NCI-H2107 (cell line): ENCODE measurements at places on chromosomes 13 and 19.

DNA sequence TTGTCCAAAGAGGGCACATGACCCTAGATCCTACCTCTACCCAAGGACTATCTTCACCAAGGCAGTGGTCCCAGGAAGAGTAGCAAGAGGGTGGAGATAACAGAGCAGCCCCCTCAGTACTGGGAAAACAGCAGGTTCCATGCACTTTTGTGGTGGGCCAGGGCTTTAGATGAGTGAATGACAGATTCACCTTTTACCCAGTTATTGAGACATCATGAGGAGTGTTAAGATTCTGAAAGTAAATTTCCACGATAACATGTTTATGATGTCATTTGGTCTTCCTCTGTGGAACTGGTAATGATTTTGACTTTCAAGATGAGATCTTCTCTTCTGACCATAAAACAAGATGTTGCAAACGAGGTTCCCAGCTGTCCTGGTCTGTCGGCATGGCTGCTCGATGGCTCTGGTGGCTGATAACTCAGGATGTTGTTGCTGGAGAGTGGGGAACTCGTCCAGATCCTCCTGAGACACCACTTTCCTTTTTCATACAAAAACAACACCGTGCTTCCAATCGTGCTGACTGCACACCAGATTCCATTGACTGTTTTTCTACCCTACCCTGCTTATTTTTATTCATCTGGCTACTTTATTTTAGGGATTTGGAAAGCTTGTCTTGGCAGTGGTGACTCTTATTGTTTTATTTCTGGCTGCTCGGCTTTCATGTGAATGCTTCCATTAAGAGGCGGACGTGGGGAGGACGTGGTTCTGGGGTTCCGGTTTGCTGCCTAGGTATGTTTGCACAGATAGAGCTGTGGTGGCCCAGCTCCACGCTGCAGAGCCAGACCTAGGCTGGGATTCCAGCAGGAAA, 88.5 kb downstream of the LRCH1 start:
- no peak for DNase-seq

GRCh38 chr13:92512852-92513251, 713.8 kb upstream of the GPC6 start:
- DNase-seq: no peak

DNA sequence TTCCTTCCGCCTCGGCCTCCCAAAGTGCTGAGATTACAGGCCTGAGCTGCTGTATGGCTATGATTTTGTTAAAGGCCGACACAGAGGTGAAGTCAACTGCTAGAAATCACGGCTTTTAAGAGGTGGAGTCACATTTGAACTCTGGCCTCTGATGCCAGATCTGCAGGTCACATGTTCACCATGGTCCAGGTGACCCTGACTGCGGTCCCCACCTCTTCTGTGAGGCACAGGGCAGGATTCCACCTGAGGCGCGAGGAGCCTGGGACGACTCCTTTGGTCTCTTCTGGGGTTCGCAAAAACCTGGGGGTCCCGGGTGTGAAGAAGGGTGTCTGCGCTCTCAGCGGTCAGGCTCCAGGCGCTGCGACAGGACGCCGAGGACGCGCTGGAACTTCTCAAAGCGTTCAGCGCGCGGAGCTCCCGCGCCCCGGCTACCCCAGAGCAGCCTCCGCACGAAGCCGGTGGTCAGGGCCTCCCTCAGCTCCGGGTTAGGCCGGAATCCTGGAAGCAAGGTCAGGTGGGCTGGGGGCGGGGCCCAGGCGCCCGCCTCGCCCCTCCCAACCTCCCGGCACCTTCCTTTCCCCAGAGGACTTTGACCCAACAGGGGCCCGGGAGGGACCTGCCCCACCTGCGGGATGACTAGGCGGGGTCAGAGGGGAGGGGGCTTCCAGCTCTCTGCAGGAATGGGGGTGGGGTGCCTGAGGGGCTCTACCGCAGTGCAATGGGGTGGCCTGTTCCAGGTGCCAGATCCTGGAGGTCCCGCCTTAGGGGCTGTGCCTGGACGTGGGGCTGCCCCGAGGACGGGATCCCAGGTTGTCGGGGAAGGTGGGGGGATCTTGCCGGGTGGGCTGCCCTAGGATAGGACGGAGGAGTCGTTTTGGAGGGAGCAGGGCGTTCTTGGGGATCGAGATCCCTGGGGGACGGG, 13.0 kb downstream of the TRIP10 start:
- DNase-seq: no peak

- no peak for DNase-seq
Measured at GRCh38 chr13:75635828-75636435, at the start of gene LMO7. Gene LMO7, plus strand, starts transcription at chr13:75636330. Its CDS starts 328 bp downstream, at chr13:75636658.

GRCh38 chr13:91181892-91182291, 165.6 kb upstream of the MIR17HG start:
- no peak for DNase-seq

DNA sequence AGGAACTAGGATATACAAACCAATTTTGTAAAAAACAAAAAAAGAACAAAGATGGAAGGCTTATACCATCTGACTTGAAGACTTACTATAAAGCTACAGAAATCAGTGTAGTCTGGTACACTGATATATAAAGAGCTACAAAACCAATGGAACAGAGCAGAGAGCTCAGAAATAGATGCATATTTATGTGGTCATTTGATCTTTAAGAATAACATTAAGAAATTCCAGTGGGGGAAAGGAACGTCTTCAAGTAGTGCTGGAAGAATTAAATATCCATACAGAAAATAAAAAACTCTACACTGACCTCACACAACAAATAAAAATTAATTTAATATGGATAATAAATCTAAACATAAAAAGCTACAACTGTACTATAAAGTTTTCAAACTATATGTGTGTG, 317.0 kb downstream of the ENOX1 start:
- no peak for DNase-seq

- DNase-seq: no peak
Measured at GRCh38 chr19:50718255-50719118, 1.1 kb downstream of the SHANK1 start.

- DNase-seq: no peak
Measured at GRCh38 chr19:43534816-43535761, 2.1 kb downstream of the ZNF575 start.

GRCh38 chr13:102138635-102139190, 263.1 kb downstream of the FGF14 start:
- no peak for DNase-seq

- no peak for DNase-seq
Measured at GRCh38 chr13:71089056-71089455, 777.9 kb downstream of the DACH1 start.

DNA sequence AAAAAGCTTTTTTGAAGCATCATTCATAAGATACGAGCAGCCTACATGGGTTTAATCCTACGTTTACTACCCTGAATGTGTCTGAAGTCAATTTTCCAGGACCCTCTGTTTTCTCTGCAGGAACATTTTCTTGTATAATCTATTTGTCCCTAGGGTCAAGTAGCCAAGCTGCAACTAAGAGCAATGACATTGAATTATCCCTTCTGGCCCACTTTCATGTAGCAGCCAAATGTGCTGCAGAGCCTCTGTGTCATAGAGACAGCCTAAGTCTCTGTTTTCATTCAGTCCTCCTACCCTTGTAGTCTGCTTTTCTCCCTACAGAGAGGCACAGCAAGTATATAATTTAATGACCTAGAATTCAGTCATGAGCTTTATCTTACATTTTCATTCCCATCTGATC, 82.1 kb downstream of the ZAR1L start:
- DNase-seq: no peak

DNA sequence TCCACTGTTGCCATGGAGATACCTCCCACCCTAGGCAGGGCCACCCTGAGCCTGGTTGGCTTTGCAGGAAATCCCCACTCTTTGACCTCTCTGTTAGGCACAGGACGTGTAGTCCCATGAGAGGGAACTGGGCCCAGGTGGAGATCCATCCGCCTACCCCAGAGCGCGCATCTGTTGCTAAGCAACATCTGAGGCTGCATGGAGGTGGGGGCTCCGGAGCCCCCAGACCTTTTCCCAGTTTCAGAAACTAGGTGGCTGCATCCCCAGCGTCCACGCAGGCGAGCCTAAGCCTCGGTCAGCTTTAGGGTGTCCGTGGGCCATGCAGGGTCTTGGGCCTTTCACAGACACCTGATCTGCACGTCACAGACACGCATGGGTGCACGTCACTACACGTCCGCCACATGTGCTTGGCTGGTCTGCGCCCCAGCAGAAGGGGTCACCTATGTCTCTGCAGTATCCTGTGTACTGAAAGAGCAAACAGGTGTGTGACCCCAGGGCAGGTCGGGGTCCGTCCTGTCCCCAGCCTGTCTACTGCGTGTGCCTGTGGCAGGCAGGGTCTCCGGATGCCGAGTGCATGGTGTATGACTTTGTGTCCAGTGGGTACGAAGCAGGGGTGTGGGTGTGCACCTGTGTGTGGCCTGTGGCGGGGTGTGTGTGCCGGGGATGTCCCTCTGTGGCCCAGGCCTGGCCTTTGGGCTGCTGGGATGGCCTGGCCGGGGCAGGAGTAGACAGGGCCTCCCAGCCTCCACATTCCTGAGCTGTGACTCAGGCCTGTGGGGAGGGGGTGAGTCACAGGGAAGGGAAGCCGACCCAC, 4.1 kb upstream of the CIRBP start:
- no peak for DNase-seq

DNA sequence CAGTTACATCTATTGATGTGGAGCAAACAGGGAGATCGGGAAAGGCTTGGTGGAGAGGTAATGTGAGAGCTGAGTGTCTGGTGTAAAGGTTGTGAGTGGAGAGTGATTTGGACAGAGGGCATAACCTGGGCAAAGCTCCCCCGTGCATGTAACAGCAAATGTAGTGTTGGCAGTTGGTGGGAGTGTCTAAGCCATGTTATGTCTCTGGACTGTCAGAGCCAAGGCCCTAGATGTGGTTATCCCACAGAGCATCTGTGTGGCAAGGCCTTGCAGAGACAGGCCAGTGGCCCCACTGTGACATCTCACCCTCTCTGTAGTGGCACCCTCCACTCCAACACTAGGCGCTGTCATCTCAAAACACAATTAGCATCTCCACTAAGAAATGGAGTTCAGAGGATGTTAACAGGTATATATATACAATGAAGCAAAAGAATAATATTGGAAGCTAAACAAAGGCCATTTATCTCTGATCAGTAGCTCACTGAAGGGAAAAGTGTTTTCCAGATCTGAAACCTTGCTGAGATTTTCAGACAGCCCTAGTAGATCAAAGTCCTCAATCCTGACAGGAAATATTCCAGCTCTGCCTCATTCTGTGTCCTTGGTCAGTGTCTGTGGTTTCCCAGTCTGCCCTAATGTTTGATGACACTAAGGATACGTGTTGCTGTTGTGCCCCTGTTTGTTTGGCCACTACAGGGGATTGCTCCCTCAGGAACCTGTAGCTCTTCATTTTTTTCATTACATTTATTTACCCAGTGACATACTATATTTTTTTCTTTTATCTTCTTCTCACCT, 20.2 kb downstream of the POLR1D start:
- DNase-seq: no peak

DNA sequence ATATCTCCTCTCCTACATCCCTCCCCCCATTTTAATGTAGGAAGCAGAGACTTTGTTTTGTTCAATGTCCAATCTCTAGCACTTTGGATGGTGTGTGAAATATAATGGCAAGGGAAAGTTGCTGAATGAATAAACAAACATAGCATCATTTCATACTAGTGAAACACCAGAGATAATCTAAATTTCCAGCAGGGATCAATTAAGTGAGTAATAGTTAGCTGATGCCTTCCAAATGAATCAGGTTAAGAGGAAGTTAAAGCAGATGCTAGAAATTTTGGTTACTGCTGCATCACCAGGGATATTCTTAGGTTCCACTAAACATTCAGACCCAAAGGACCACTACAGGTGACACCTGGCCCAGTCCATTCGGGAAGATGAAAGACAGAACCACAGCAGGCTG, 8.1 kb downstream of the MRPS31 start:
- no peak for DNase-seq

- no peak for DNase-seq
Measured at GRCh38 chr19:49814010-49814409, 918 bp upstream of the FUZ start.

- no peak for DNase-seq
Measured at GRCh38 chr13:112784811-112785482, 95.1 kb downstream of the ATP11A start.

DNA sequence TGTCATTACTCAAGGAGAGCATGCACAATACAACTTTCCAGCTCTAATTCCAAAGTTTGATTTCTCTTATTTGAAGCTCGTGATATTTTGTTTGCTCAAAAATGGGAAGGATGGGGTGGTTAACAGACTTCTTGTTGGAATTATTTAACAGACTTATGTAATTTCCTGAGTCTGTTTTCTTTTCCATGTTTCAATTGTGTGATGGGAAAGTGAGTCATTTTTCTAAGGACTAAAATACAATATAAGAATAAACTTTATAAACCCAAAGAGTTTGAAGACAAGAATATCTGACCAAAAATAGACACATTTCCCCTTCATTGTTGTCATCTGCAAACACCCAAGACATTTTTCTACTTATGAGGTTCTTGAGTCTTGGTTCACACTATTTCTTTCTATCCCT, 211.8 kb upstream of the SLITRK5 start:
- DNase-seq: no peak

DNA sequence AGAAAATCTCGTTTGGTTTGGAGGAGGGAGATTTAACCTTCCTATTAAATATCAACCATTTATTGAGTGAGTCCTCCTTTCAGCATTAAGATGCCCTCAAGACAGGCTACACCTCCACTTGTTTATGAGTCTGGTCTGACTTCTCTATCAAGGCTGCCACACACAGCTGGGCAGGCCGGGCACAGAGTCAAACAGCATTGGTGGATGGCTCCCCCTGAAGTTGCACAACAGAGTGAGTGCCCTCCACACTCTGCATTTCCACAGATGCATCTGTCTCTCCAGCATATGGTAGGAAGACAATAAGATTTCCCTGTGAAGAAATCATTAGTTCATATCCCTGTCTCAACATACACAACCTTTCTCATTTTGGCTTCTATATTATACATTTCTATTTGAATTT, 31.4 kb downstream of the PHF11 start:
- DNase-seq: no peak

DNA sequence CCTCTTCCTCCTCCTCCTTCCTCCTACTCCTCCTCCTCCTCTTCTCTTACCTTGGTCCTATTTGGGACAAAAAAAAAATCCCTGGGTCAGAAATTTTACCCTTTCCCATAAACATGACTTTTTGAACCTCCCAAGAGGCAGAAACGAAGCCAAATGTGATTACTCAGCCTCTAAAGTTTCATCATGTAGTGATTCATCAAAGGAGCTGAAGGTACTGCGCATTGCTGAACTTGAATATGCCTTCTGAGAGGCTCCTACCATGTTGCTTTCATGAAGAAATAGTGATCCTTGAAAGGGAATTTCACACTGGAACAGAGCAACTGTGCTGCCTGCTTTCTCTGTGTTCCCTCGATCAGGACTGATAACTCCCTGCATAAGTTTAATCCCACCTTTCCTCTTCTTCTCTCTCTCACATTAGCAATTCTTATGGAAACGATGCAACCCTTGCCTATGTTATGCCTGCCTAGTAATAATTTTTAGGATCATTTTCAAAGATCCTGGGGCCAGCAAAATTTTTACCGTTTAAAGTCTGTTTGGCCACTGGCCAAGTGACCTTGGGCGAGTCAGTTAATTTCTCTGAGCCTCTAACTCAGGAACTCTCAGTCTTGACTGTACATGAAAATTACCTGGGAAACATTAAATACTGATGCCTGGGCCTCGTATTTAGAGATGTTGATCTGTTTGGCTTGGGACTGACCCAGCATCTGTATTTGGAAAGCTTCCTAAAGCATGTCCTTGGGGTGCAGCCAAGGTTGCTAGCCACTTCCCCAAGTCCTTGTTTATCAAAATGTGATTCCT, 149.5 kb downstream of the DCT start:
- DNase-seq: no peak

GRCh38 chr19:34364830-34365462, at the start of gene GPI:
Gene GPI, plus strand, starts transcription at chr19:34365196. Its CDS starts 71 bp downstream, at chr19:34365267.
- peak; percentile 23 for DNase-seq
